ENCODE measurements at places on chromosomes 6 and 20. TPM values are rescaled to one million over a fixed set of nuclear protein-coding genes. Genes with fewer than 3 reads are reported as not detected.

VAPB gene
- total RNA-seq = 11.1 TPM

PET117 gene
- 9.9 TPM for total RNA-seq

NMBR gene
- 0.28 TPM for total RNA-seq

FRS3 gene
- total RNA-seq = 0.56 TPM

NKAIN4 gene
- not detected for total RNA-seq

KCNK16 gene
- total RNA-seq = not detected

MTCH1 gene
- total RNA-seq = 300 TPM

TBX18 gene
- 37.5 TPM for total RNA-seq

KCNG1 gene
- 13.5 TPM for total RNA-seq

PRRT1 gene
- not detected for total RNA-seq

Data from regular cardiac myocyte (primary cell).